Cardiac muscle cell (in vitro differentiated cells and primary cell): ENCODE measurements at places on chromosomes 11 and 22.

- no peak for DNase-seq
Measured at GRCh38 chr11:217704-218103, 10.2 kb downstream of the RIC8A start.

DNA sequence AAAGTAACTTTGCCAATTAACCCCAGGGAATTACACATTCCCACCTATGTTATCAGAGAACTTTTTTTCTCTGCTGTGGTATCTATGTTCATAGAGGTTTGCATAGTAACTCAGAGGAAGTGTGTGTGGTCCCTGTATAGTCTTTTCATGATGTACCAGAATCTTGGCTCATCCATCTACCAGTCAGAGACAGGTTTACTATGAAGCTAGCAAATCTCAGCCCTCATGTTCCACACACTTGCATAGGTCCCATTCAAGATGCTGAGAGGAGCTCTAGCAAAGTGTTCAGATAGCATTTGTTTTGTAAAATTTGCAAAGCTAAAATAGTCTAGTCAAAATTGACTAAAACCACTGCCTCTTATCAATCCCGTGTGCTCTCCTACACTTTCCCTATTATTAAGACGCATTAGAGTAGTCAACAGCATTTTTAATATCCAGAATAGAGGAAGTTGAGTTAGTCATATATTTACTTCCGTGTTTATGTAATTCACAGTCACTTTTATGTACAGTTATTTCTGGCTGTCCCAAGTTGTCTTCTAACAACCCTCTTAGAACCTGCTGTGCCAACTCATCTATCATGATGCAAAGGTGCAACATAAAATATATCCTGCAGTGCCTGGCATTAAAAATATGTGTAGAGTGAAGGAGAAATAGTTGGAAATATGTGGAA lies 184.2 kb downstream of the FAM76B start:
- no peak for DNase-seq

DNA sequence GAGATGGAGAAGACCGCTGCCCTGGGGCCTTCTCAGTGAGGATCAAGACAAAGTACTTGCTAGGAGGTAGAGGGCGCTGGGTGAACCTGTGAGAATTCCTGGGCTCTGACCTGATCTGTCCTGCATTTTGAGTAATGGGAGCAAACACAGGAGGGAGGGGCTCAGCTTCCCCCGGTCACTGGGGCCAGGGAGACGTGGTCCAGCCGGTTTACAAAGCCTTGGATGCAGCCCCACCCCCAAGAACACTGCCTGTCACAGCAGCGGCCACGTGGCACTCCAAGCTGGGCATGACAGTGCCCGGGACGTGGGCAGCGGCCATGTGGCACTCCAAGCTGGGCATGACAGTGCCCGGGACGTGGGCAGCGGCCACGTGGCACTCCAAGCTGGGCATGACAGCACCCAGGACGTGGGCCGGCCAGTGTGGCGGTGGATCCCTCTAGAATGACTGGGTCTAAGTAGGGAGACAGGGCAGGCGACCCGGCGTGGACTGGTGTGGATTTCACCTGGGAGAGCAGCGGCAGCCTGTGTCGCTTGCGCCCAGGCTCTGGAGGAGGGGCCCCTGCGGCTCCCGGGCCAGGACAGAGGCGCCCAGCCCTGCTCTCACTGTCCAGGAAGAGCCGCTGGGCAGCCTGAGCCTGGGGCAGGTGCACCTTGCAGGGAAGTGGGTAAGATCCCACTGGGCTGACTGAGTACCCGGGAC lies 2.5 kb upstream of the TTLL8 start:
- no peak for DNase-seq

- peak; percentile 55 for DNase-seq
Measured at GRCh38 chr11:13674799-13675509, 6.5 kb downstream of the FAR1 start.

DNA sequence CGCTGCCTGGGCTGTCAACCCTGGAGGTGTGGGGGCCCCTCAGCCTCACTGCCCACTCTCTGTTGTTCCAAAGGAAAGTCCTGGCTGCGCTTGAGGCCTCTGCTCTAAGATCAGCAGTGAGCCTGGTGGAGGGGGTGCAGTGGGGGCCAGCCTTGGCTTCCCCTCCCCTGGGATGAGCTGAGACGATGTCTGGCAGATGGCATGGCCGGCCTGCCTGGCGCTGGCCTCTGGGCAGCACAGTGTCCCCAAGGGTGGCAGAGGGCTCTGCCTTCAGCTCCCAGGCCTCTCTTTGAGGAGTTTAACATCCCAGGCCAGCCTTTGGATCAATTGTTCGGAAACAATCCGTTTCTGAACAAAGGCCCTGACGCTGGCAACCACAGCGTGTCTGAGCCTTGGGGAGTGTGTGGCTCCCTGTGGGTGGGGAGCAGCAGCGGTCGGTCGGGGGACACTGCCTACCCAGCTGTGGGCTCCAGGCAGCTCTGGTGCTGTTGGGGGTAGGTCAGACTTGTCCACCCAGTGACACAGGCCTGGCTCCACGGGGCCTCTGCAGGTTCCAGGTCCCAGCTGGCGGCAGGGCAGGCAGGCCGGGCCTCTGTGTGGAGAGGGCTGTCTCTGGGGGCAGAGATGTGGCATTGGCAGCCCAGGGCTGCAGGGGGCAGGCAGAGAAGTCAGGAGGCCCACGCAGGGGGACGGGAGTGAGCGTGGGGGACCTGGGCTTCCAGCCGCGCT lies 12.1 kb downstream of the TSPAN4 start:
- DNase-seq = no peak

DNA sequence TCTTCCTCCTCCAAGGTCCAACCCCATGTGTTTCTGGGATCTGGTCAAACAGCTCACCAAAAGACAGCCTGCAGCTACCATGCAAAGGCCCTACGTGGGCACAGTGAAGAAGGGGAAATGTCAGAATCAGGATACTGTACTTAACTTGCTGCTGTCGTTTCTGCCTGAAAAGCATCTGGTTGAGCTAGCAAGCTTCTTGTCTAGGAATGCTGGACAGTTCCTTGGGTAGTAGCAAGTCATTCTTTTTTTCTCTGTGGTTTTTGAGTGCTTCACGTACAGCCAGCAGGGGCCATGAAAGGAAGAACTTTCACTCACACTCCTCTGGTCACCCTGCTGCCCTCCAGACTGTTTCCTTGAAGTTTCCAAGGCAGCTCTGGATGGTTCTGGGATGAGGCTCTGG lies 24.7 kb downstream of the RCOR2 start:
- peak; percentile 61 for DNase-seq

- no peak for DNase-seq
Measured at GRCh38 chr11:46920755-46921154, 2.4 kb upstream of the LRP4 start.

- DNase-seq = peak; percentile 38
Measured at GRCh38 chr11:103789952-103790351, 246.5 kb upstream of the DDI1 start.

GRCh38 chr22:46446799-46447198 lies 90.6 kb downstream of the CELSR1 start:
- peak; percentile 52 for DNase-seq

- DNase-seq = no peak
Measured at GRCh38 chr11:55852141-55852540, 13.6 kb downstream of the OR5D16 start.

GRCh38 chr11:882596-882995 lies 28.0 kb downstream of the CHID1 start:
- no peak for DNase-seq

DNA sequence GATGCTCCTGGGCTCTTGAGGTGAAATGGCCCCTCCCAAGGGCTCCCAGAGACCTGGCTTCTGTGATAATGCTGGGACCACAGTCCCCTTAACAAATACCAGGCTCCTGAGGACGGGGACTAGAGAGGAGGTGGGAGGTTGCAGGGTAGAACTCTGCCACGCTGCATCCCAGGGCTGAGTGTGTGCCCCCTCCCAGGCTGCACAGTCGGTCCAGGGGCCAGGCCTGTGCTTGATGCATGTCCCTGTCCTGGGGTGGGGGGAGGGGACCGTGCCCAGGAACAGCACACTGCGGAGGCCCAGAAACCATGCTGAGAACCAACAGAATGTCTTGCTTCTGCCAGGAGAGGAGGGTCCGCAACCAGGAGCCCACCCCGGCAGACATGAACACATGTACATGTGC lies 9.3 kb downstream of the CSF2RB start:
- DNase-seq = no peak

DNA sequence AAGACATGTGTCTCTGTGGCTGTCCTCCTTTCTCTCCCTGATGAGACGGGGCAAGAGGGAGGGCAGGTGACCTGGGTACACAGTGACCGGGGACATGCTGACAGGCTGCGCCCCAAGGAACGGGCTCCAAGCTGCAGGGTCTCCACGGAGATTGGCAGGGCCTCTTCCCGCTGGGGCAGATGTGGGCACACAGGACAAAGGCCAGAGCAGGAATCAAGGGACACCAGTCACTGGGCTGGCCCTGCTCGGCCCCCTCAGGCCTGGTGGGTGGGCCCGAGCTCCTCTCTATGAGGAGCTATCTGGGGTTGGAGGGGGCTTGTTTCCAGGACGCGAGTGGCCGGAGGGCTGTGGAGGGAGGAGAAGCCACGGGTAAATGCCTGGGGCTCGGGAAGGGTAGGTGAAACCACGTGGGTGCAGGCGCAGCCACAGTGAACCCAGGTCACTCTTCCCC lies 11.2 kb downstream of the PNPLA5 start:
- DNase-seq = no peak

- DNase-seq = no peak
Measured at GRCh38 chr22:25183949-25184619, 15.6 kb upstream of the CRYBB3 start.

DNA sequence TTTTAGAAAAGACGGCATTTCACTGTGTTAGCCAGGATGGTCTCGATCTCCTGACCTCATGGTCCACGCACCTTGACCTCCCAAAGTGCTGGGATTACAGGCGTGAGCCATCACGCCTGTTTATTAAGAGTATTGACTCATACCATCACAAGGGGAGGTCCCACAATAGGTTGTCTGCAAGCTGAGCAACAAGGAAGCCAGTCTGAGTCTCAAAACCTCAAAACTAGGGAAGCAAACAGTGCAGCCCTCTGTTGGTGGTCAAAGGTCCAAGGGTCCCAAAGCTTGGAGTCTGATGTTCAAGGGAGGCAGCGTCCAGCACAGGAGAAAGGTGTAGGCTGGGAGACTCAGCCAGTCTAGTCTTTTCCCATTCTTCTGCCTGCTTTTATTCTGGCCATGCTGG lies 32.8 kb upstream of the LDLRAD3 start:
- DNase-seq = no peak

DNA sequence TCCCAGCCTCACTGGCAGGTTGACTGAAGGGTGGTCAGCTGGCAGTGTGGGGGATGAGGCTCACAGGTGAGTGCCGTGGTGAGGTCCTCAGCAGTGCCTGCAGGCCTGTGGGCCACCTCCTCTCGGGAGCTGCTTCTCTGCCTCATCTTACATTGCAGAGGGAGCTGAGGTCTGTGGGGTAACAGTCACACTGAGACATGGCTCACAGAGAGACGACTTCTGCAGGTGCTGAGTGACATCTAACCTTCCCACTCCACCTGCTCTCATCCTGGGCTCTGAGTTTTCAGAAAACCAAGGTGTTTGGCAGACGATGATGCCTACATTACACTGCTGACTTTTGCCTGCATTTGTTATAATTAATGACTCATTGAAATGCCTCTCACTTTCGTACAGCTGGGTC lies 8.8 kb upstream of the SLC5A1 start:
- DNase-seq = no peak

- DNase-seq = peak; percentile 22
Measured at GRCh38 chr11:41497974-41498373, 38.5 kb upstream of the LRRC4C start.

DNA sequence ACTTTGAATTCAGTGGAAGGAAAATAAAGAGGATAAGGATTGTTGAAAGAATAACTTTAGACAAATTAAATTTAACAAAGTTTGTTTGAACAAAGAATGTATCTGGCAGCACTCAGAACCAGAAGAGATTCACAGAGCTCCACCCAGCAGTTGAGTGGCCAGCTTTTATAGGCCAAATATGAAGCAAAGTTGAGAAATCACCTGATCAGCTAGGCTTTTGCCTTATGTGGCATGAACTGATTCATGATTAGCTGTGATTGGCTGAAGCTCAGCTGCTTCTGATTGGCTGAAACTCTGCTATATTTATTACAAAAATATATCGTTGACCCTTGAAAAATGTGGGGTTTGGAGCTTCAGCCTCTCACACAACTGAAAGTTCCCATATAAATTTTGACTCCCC lies 62.6 kb downstream of the PIWIL4 start:
- DNase-seq = no peak

DNA sequence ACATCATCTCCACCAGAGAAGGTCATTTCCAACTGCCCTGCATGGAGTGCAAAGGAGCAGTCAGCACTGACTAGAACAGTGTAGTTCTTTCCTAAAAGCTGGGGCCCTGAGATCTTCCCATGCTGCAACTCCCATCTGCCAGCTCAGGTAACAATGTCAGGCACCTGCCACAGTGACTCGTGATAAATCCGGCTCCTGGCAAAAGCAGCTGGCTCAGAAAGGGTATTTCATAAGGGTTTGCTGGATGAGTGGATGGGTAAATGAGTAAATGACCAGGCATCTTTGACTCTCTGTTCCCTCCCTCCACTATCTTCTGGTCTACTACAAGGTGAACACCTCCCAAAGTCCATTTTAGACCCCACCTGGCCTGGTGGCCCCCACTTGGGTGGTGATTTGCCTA lies 403.6 kb downstream of the NXPE2 start:
- no peak for DNase-seq

DNA sequence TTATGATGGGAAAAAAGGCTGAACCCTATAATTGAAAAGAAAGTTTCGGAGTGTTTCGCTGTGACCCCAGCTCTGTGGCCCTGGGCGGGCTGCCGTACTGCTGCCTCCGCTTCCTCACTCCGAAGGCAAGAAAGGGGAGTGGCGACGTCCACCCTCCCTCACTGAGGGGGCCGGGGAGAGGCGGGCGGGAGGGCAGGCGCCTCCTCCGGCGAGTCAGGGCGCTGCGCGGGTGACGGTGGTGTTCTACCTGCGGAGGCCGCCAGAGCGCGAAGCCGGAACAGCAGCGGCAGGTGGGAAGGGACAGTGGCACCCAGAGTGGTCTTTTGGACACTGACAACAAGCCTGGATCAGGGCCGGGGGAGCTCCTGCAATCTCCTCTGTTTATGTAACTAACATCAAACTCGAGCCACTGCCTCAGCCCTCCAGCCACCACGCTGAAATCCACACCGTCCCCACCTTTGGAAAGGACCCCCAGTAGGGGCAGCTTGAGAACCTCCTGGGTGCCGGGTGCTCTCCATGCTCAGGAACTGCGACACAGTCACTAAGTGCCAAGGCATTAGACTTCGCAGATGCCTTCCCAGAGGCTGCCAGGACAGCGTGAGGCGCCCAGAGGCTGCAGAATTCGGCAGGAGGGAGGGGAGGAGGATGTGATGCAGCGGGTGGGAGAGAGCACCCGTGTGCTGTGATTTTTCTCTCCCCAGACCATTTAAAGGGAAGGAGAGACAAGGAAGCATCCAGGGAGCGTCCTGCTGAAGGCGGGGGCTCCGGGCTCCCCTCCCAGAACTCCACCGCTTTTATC lies 25.5 kb downstream of the BID start:
- no peak for DNase-seq

GRCh38 chr22:40818192-40818746 lies 877 bp downstream of the SLC25A17 start:
- DNase-seq = no peak

DNA sequence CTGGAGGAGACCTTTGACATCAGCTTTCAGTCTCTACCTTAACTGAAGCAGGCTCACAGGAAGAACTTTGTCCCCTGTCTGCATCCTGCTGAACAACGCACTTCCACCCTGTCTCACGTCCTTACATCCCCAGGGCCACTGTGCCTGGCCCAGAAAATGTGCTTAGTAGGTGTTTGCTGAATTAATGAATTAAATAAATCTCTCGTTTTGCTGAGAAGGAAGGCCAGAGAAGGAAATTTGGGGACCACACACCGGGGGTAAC lies 54.3 kb upstream of the CREB3L1 start:
- no peak for DNase-seq

GRCh38 chr11:32894149-32894827 lies 1.7 kb downstream of the QSER1 start:
- peak; percentile 88 for DNase-seq
